ENCODE measurements at places on chromosomes 12 and 14.

DNA sequence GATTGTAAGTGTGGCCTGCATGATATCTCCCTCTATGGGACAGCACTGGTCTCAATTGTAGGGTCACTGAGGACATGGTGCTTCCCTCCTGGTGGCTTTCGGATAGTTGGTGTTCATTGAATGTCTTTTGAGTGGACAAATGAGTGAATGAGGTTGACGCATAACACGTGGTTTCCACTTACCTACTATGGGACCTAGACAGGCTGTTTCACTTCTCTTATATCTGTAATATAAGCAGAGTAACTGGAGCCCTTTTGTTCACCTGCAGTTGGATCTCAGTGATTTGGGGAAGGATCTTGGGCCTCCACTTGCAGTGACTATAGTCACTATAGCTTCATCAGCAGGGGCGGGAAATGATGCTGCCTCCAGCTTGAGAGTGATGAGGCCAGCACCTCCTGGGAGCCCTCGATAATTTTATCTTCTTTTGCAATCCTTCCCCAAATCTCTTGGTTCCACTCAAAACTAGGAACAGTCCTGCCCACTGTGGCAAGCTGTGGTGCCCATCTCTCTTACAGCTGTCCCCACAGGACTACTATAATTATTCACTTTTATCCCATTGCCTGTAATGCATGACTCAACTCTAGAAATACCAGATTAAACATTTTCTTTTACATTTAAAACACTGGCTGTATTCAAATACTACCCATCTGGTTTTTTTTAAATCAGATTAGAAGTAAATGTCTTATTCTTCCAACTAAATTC lies 242.9 kb downstream of the CHST11 start:
- DNase-seq = no peak

DNA sequence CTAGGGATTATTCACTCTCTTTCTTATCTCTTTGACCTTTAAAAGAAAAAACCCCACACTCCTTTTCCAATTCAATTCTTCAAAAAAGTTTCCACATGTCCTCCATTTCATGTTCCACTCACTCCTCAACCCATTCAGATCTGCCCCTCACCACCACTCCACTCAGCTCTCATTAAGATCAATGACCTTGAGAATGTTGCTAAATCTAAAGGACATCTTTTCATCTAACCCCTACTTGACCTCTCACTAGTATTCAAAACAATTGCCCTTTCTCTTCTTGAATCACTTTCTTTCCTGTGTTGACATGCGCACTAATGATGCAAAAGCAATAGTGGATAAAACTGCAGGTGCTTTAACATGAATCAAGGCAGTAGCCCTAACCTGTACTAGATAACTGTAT lies 9.9 kb downstream of the HECTD1 start:
- DNase-seq = no peak

GRCh38 chr12:66048218-66048834 lies 82.2 kb downstream of the LLPH start:
- DNase-seq = no peak

DNA sequence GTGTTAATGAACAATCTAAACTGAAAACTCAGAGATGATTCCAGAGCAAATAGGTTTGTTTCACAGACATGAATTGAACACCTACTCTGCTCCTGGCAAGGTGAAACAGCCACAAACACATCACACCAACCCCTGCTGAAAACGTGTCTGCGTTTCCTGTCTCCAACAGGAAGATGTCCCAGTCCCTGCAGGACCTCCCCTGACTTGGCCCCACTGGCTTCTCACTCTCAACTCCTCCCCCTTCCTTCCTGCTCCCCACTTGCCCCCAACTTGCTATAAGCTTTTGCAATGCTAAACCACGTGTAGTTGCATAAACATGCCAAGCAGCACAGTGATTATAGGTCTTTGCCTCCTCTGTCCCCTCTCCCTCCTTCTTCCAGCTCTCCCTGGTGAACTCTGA lies 567.6 kb downstream of the BCL11B start:
- DNase-seq = no peak

- no peak for DNase-seq
Measured at GRCh38 chr14:74913986-74914573, 9.0 kb downstream of the RPS6KL1 start.

- no peak for DNase-seq
Measured at GRCh38 chr12:125696054-125696453, 630.8 kb downstream of the AACS start.

DNA sequence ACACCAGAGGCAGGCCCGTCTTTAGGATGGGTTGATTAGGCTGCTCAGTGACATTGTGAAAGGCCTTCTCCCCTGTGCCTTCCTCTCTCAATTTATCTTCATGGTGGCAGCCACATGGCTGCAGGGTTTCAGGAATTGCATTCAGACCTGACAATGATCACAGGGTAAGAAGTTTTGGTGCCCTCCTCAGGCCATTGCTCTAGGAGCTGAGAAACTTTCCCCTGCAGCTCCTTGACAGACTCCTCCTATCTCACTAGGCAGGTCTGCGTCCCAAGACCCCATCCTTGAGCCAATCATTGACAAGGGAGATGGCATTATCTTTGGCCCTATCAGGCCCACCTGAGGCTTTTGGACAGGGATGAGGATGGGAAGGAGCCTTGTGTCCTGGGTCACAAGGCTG lies 57.4 kb upstream of the ANO4 start:
- no peak for DNase-seq

DNA sequence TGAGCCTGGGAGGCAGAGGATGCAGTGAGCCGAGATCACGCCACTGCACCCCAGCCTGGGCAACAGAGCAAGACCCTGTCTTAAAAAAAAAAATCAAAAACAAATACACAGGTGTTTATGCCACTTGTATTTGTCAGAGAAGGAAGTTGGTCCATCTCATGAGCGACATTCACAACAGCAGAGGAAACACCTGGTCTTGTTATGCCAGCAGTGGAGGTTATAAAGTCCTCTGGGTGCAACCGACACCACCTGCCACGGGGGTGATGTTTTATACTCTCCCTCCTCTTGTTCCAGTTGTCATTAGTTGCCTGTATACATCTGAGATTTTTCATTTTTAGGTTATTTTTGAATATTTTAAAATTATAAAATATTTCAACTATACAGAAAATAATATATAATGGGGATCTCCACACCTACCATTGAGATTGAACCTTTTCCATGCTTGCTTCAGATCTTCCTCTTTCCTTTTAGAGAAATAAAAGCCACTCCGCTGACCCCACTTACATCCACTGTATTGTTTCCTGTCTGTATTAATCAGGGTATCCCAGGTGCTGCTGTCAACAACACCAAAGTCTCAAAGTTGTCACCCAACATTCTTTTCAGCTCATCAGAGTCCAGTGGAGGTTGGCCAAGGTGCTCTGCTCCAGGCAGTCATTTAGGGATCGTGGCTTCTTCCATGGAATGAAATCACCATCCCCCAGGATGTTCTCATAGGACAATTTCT lies 65.1 kb downstream of the RNFT2 start:
- peak; percentile 3 for DNase-seq

- DNase-seq = no peak
Measured at GRCh38 chr12:51839310-51839947, 9.1 kb downstream of the FIGNL2 start.

DNA sequence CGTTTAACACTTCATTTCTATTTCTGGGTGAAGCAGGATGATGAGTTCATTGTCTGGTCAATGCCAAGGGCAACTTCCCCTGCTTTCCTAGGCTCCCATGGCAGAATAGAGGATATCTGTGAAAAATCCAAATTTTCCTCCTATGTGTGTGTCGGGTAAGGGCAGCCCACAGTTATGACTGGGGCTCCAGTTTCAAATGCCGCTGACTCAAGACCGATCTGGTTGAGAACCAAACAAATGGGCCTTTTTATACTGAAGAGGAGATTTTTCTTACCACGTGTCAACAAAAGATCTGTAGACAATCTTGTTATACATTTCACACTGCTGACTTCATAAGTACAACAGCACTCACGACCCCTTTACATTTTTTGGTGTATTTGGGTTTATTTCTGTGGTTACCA lies 120.8 kb downstream of the CHST11 start:
- no peak for DNase-seq

- DNase-seq = no peak
Measured at GRCh38 chr12:128245121-128245520, 21.8 kb upstream of the TMEM132C start.

GRCh38 chr12:54027442-54027786 lies 826 bp upstream of the HOXC6 start:
- DNase-seq = no peak

GRCh38 chr12:45502481-45503128 lies 226.9 kb upstream of the ARID2 start:
- DNase-seq = no peak

DNA sequence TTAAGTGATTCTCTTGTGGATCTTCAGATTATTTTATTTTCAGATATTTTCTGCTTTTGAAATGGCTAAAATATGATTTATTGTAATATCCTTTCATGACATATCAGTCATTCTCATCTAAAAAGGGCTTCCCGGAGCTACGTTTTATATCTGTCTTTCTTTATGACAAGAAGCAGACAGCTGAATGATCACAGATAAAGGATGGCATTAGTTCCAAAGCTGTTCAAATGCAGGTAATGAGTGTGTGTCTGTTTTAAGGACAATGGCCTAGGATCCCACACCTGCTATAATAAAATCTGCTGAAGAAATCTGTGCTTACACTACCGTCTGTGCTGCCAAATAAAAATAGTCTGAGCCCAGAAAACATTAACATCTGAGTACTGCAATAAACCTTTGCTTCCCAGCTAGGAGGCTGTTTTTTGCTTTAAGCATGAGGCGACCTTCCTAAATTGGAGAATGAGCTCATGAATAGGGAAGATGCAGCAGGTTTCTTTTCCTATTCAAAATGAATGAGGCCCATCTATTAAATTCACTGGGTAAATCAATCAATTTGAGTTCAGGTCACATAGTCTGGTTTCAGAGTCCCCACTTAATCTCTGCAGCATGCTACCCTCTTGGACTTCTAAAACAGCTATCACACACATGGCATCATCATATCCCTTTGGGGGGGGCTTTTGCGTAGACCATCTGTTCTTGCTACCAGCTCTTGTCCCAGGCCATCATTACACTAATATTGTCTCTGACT lies 498.5 kb downstream of the NELL2 start:
- peak; percentile 90 for DNase-seq

GRCh38 chr12:111436266-111436665 lies 30.5 kb downstream of the SH2B3 start:
- DNase-seq = no peak

GRCh38 chr12:109463756-109464155 lies 13.3 kb downstream of the KCTD10 start:
- DNase-seq = no peak

All from NCI-H1417 (cell line).